ENCODE measurements at places on chromosomes 4 and X. TPM values are rescaled to one million over a fixed set of nuclear protein-coding genes. Genes with fewer than 3 reads are reported as not detected.

The ADH1A gene
- not detected for total RNA-seq

The GAGE12H gene
- not detected for total RNA-seq

The P2RY8 gene
- total RNA-seq = not detected

The ERVMER34-1 gene
- not detected for total RNA-seq

The ARMCX1 gene
- 22.9 TPM for total RNA-seq

DNA sequence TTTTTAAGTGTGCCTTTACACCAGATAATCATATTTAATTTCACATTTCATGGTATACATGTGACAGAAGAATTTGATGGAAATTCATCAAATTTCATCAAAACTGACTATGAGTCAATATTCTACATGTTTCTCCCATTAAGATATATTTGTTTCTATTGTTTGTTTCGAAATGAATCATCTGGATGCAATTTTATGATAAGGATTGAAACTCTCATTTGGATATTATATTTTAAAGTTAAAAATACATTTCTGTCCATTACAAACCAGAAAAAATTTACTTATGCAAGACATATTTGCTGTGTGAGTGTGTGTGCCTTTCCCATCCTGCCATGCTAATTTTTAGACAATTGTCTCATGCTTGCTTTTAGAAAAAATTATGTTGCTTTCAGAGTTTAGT lies 52.2 kb downstream of the SULT1B1 start:
- H3K4me3 ChIP-seq = no peak overlapping the region
- H3K36me3 ChIP-seq = no peaks in the 10 kb centered on the region
- no peak for DNase-seq
- no peak overlapping the region for H3K27ac ChIP-seq

DNA sequence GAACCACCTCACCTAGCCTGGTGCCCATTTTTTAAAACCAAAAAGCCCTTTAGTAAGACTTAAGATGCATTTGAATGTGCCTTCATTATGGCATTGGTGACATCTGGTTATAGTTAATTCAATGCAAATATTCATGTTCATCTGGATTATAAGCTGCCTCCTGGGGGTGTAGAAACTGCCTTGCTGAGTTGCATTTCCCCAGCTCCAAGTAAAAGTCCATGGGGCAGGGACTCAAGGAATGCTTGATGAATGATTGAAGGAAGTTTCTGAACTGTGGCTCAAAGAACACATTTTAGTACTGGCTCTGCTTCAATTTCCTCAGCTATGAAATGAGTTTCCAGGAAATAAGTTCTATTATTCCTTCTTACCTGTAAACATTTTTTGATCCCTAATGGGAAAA lies 18.5 kb upstream of the RBM47 start:
- H3K4me3 ChIP-seq = no peak overlapping the region
- no peaks in the 10 kb centered on the region for H3K4me1 ChIP-seq
- H3K27me3 ChIP-seq = peaks cover 7% of the 10 kb centered on the region
- DNase-seq = no peak
- no peaks in the 10 kb centered on the region for H3K36me3 ChIP-seq

GRCh38 chrX:72057849-72058248 lies 73.9 kb downstream of the RTL5 start:
- H3K4me1 ChIP-seq = no peaks in the 10 kb centered on the region
- no peak overlapping the region for H3K4me3 ChIP-seq
- DNase-seq = no peak
- no peak overlapping the region for H3K27ac ChIP-seq
- peaks cover 65% of the 10 kb centered on the region for H3K27me3 ChIP-seq
- no peaks in the 10 kb centered on the region for H3K36me3 ChIP-seq

DNA sequence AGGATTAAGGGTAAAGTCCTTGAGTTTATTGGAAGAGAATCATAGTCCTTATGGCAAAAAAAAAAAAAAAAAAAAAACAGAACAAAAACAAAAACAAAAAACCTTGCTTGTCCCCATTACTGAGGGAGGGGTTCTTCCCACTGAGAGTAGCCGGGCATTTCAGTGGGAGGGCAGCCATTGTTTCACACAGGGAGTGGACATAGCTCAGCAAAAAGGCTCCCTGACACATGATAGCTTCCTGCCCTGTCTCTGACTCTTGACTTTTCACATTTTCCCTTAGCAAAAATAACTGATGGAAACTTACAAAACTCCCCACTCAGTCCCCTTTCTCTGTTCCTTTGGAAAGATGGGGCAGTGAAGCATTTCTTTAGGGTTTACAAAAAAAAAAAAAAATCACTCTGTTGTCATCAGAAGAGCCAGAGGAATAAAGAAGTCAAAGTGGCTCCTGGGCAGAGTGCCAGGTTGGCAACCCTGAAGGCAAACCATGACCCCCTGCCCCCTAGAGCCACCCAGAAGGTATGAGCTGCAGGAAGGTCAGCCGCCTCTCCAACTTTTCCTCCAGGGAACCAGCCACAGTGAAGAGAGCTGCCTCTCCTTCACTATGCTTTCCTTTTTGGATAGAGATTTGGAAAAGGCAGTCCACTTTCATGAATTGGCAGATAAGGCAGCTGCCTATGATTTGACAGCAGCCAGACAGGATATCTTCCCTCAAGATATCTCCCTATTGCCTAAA lies 170.6 kb downstream of the KDR start:
- no peak overlapping the region for H3K27ac ChIP-seq
- no peaks in the 10 kb centered on the region for H3K36me3 ChIP-seq
- peaks cover 5% of the 10 kb centered on the region for H3K4me1 ChIP-seq
- H3K27me3 ChIP-seq = no peaks in the 10 kb centered on the region

- peaks cover 4% of the 10 kb centered on the region for H3K4me1 ChIP-seq
- H3K27ac ChIP-seq = no peak overlapping the region
- no peak for DNase-seq
Observed at GRCh38 chr4:94598758-94599157, 147.0 kb downstream of the PDLIM5 start.

- H3K4me3 ChIP-seq = no peak overlapping the region
- no peaks in the 10 kb centered on the region for H3K4me1 ChIP-seq
- no peak overlapping the region for H3K27ac ChIP-seq
- H3K36me3 ChIP-seq = 0 out of 2 replicates have a peak, but pooled peaks cover 1% of the 10 kb centered on the region
- no peaks in the 10 kb centered on the region for H3K27me3 ChIP-seq
Observed at GRCh38 chr4:127997534-127998388, 32.6 kb downstream of the ABHD18 start.

DNA sequence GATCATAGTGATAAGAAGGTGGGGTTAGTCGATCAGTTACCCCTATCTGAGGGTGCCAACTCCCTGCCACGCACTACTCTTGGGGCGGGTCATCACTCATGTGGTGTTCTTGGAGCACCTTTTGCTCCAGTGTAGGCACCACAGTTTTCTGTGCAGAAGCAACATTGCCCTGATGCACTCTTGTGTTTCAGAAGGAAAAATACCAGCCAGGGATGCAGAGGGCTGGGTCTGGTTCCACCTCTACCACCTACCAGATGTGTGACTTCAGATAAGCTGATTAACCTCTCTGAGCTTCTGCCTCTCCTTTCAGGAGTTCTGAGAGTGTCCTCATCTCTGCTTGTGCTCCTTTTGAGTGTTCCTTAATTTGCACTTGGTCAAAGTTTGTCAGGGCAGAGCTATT lies 29.9 kb upstream of the PROM1 start:
- no peak for DNase-seq
- H3K27ac ChIP-seq = no peak overlapping the region
- peaks cover 5% of the 10 kb centered on the region for H3K27me3 ChIP-seq
- no peaks in the 10 kb centered on the region for H3K4me1 ChIP-seq
- H3K36me3 ChIP-seq = no peaks in the 10 kb centered on the region

DNA sequence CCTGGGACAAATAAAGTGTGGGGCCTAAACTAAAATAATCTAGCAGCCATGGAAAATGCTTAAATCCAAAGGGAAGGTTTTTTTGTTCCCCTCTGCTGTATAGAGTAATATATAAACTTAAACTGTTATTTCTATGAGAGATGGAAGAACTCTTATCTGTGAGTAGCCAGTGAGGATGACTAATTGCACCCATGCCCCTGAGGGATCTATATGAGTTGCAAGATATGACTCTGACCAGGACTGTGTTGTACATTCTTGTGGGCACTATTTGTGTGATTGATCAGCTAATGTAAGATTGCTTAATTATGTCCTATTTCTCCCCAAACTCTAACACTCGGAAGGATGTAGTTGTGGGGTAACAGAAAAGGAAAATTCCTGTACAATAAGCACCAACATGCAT lies 35.2 kb upstream of the AMBN start:
- no peaks in the 10 kb centered on the region for H3K4me1 ChIP-seq
- H3K4me3 ChIP-seq = no peak overlapping the region
- no peaks in the 10 kb centered on the region for H3K27me3 ChIP-seq
- no peak overlapping the region for H3K27ac ChIP-seq

DNA sequence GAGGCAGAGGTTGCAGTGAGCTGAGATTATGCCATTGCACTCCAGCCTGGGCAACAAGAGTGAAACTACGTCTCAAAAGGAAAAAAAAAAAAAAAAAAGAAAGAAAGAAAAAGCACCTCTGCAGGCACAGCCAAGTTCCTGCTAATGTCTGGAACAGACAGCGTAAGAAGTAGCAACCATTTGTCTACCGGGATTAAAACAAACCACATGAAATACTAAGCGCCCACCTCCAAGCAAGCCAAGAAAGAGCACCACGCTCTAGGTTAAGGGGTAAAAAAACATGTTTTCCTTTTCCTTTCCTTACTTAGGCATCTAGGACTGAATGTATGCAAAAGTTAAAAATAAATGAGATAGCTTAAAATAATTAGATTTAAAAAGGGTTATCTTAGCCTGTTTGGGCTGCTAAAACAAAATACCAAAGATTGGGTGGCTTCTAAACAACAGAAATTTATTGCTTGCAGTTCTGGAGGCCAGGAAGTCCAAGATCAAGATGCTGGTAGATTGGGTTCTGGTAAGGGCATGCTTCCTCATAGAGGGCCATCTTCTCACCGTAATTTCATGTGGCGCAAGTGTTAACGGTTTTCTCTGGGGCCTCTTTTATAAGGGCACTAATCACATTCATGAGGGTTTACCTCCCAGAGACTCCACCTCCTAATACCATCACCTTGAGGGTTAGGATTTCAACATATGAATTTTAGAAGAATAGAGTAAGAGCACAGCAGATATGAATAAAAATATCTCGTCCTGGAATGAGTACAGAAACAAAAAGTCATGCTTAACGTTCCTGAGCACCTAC lies 12.3 kb downstream of the GPC4 start:
- DNase-seq = no peak
- no peaks in the 10 kb centered on the region for H3K27me3 ChIP-seq
- H3K4me1 ChIP-seq = peaks cover 2% of the 10 kb centered on the region
- no peak overlapping the region for H3K27ac ChIP-seq
- H3K4me3 ChIP-seq = no peak overlapping the region
- H3K36me3 ChIP-seq = no peaks in the 10 kb centered on the region

DNA sequence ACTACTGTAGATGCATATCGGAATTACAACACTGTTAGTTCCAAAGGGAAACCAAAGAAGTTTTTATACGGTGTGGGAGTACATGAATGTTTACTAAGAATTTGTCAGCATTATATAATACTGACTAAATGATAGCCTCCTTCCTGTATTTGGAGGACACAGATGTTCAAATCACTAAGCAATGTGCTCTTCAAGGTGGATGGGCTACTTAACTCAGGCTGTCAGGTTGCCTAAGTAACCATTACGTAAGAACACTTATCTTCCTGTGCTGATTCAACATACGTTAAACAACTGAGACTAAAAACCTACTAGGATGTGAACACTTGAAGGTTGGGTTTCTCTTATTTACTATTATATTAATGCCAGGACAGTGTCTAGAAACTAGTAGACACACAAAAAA lies 81.9 kb upstream of the HPGD start:
- DNase-seq = peak; percentile 10
- no peak overlapping the region for H3K27ac ChIP-seq
- H3K4me3 ChIP-seq = no peak overlapping the region
- H3K27me3 ChIP-seq = no peaks in the 10 kb centered on the region
- no peaks in the 10 kb centered on the region for H3K36me3 ChIP-seq
- no peaks in the 10 kb centered on the region for H3K4me1 ChIP-seq

- no peaks in the 10 kb centered on the region for H3K36me3 ChIP-seq
- DNase-seq = no peak
- no peak overlapping the region for H3K4me3 ChIP-seq
- no peaks in the 10 kb centered on the region for H3K27me3 ChIP-seq
- H3K4me1 ChIP-seq = no peaks in the 10 kb centered on the region
- no peak overlapping the region for H3K27ac ChIP-seq
Observed at GRCh38 chr4:81827577-81828202, 356.0 kb upstream of the RASGEF1B start.

DNA sequence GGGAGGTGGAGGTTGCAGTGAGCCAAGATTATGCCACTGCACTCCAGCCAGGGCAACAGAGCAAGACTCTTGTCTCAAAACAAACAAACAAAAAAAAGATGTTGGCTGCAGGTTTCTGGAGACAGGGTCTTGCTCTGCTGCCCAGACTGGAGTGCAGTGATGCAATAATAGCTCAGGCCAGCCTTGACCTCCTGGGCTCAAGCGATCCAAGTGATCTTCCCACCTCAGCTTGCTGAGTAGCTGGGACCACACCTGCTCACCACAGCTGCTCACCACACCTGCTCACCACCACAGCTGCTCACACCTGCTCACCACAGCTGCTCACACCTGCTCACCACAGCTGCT lies 29.9 kb upstream of the CPLX1 start:
- peaks cover 52% of the 10 kb centered on the region for H3K36me3 ChIP-seq
- H3K4me3 ChIP-seq = no peak overlapping the region
- no peaks in the 10 kb centered on the region for H3K4me1 ChIP-seq
- H3K27ac ChIP-seq = no peak overlapping the region

GRCh38 chr4:113109106-113109718 lies 59.8 kb downstream of the ANK2 start:
- no peak overlapping the region for H3K4me3 ChIP-seq
- H3K36me3 ChIP-seq = no peaks in the 10 kb centered on the region
- DNase-seq = no peak

Measured in IMR-90 (cell line).